Skin of body (tissue), 3 donors: ENCODE measurements at places on chromosomes 12 and 14. TPM values are rescaled to one million over a fixed set of nuclear protein-coding genes. Genes with fewer than 3 reads are reported as not detected.

GRCh38 chr12:24230061-24230701 is 280.7 kb upstream of the SOX5 start:
- no peak for DNase-seq

- no peak for DNase-seq
These were observed 94.7 kb downstream of the GALC start for GRCh38 chr14:87898301-87898700.

The P2RX2 gene
- total RNA-seq, result not detected

The RIMBP2 gene
- 5.8 TPM for total RNA-seq

The FOXA1 gene
- 0.59 TPM for total RNA-seq

The RGS6 gene
- total RNA-seq, result 3.9 TPM
